Fibroblast of skin of back (primary cell): ENCODE measurements at places on chromosomes 7 and 10.

DNA sequence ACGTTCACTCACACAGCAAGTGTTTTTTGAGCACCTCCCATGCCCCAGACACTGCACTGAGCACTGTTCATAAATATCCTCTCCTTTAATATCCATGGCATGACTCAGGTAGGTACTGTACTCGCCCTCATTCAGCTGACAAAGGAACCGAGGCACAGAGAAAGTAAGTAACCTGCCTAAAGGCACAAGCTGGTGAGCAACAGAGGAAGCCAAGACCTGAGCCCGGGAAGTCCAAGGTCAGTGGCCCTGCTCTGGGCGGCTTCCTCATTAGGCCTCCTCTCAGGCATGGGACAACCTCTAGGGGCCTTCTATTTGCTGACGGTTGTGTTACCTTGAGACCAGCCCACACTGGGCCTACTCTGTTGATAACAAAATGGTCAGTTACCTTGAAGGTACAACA lies 45.1 kb upstream of the EZH2 start:
- no peak for DNase-seq

DNA sequence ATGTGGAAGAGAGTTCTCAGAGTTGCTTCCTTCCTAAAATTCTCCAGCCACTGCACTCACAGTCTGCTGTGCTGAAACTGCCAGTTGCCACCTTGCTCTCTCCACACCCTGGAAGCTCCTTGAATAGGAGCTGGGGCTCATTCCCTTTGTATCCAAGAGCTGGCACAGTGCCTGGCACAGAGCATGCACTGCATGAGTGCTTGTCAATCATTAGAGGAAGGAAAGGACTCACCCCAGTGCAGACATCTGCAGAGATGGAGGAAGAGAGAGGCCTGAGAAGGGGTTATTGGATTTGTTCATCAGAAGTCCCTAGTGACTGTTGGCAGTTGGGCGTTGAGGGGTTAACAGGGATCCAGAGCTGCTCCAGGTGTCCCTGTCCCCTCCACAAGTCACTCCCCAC lies 41.7 kb upstream of the DUSP5 start:
- DNase-seq: no peak

DNA sequence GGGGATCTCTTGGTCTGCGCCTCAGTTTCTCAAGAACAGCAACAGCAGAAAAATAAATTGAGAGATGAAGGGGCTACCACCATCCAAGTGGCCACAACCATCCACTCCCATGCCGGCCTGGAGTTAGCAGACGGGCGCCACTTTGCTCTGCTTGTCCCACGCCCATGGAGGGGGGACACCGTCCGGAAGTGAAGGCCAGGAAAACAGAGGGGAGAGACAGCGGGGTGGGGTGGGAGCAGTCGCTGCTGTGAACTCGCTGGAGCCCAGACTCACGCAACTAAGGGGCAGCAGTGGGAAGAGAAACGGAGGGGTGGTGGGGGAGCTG lies 135.4 kb downstream of the KIF20B start:
- no peak for DNase-seq

GRCh38 chr7:125025620-125026019 lies 96.0 kb upstream of the POT1 start:
- DNase-seq: no peak

DNA sequence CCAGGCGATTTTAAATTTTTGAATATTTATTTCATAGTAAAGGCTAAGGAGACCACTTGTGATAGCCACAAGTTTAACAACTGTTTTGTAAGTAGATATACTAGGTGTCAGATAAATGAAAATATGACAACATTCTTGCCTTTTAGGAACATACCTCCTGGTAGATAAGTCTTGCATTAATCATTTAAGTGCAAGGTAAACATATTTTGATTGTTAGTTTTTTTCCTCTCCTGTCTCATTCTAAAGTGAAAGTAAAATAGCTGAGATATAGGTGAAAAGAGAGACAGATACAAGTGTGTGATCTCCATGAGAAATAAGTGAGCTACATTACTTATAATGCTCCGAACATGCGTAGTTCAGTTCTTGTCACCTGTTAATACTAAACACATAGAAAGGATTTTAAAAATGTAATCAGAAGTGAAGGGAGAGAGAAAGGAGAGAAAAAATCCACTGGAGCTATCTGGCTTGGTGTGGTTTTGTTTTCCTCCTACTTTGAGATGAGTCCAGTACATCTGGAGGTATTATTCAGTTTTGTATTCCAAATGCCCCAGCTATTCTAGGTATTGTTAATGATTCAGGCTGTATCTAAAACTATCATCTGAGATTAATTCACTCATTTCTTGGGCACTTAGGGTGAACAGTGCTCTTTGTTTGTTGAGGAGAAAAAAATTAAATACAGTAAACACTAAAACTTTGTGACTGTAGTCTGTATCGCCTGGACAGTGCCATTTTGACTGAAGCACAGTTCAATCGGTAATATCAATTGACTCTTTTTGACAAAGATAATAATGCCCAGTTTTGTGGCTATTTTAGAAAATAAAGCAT lies 21.2 kb downstream of the GLCCI1 start:
- no peak for DNase-seq

GRCh38 chr10:12198156-12198555 lies 2.2 kb downstream of the CDC123 start:
- DNase-seq: no peak

DNA sequence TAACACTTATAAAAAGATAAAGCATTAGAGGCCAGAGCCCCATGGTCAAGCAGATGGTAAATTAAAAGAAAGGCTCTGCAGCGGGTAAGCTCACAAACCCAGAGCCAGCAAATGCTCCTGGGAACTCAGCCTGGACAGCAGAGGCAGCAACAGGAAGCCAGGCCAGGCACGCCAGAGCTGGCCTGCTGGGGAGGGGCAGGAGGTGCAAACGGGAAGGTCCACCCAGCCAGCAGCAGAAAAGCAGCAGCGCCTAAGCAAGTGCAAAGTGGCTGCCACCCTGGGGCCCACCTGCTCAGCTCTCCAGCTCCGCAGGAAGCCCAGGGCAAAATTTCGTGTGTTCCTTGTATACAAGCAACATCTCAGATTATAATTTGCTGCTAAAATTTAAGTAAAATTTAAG lies 82.7 kb upstream of the GPR22 start:
- no peak for DNase-seq

DNA sequence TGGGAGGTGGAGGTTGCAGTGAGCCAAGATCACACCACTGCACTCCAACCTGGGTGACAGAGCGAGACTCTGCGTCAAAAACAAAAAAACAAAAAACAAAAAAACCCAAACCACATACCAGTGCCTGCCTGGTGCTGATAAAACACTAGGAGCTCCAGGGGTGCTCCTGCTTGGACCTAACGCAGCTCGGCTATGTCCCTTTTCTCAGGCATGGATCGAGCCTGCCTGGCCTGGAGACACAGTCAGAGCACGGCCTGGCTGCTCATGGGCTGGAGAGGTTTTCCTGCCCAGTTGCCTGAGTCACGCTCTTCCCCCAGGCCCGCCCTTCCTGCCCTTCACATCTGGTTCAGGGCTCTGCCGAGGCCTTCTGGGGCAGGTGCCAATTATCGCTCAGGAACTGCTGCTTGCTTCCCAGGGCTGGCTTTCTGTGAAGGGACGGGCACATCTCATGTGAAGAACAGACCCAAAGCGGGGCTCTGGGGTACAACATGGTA lies 12.6 kb upstream of the NPFFR1 start:
- peak; percentile 82 for DNase-seq

DNA sequence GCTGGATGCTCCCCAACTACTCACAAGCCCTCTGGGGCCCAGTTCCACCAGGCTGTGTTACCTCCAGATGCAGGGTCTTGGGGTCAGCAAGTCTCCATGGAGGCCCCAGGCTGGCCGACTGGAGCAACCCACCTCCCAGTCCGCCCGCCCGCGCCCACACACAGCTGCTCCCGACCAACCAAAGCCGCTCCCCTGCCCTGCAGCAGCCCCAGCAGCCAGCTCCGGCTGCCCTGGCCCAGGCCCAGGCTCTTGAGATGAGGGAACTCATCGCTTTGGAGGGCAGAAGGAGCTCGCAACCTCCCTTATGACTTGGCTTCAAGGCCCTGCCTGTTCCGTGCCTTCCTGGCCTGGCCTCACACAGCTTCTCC lies 47.2 kb downstream of the LRRC20 start:
- no peak for DNase-seq

- no peak for DNase-seq
Measured at GRCh38 chr7:145360511-145361100, 524.8 kb upstream of the TPK1 start.

GRCh38 chr7:2775376-2775775 lies 68.7 kb downstream of the GNA12 start:
- DNase-seq: no peak

DNA sequence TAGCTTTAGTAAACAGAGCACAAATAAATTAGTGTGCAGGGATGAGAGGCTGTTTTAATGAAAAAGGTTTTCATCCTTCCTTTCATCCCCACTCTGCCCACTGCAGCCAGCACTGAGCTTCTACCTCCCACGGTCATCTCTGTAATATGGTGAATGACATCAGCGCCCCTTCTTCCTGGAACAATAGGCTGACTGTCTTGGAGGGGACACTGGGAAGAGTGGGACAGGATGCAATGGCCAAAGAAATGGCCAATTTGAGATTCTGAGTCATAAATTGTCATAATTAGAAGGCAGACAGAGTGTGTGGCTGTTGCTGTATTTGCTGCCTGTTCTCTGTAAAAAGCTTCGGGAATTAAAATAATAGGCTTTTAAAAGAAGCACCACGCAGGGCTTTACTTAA lies 126.7 kb upstream of the CALN1 start:
- peak; percentile 4 for DNase-seq

DNA sequence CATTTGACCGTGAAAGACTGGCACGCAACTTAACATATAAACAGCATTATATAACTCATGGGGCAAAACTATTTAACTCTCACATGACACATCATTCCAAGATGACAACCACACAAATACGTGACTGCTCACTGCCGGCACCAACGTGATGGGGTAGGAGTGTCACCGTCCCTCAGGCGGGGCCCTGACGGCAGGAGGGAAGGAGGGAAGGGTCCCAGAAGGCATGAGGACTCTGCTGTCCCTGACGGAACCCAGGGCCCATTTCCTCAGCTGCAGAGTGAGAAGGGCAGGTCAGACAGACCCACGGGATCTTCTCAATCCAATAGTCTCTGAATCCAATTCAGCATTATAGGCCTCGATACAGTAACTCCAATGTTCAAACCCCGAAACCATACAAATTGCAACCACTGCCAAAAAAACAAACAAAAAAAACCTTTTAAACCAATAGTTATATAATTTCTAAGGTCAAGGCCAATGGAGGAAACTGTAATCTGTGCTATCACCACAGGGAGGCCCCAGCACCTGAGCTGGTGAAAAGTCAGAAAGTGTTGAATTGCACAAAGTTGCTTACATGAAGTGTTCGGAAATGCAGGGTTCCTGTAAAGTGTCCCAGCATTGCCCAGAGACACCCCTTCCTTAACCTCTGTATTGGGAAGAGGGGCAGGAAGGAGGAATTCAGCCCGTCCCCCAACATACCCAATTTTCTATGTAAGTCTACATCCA lies 137.4 kb downstream of the TNS3 start:
- DNase-seq: peak; percentile 32

GRCh38 chr10:19252531-19252930 lies 203.9 kb downstream of the MALRD1 start:
- DNase-seq: no peak

- peak; percentile 83 for DNase-seq
Measured at GRCh38 chr10:14601872-14602725, 172.6 kb downstream of the FAM107B start.

DNA sequence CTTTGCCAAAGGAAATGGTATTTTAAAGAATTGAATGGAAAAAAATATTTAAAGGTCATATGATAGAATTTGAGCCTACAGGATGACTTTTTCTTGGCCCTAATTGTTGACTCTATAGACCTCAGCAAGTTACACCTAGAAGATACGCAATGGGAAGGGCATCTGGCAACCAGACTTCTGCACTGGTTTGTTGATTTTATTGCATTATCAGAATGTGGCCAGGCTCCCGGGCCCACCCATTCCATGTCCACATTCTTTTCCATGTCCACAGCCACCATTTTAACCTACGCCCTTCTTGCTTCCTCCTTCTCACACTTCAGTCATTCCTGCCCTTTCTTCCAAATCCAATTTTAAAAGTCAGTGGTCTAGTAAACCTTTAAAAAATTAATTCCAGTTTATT lies 738.4 kb downstream of the SUGCT start:
- no peak for DNase-seq

- no peak for DNase-seq
Measured at GRCh38 chr10:72407471-72407870, 52.8 kb upstream of the DNAJB12 start.

GRCh38 chr7:101368422-101369165 lies 5.9 kb downstream of the COL26A1 start:
- DNase-seq: no peak

DNA sequence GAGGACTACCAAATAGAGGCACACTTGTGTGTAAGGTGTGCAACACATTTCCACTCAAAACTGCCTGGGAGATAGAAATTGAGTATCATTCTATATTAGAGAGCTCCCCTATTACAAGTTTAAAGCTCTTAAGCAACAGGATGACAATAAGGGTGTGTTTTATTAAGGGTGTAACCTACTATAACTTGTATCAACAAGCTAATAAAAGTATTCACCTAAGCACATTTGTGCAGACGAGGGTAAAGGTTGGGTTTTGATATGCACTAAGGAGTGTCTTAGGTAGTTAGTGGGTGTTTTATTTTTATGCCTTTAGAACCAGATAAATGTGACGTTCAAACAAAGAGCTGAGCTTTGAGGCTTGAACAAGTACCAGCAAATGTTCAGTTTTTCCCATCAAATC lies 2.8 kb upstream of the FAM53B start:
- DNase-seq: no peak

- DNase-seq: no peak
Measured at GRCh38 chr10:33596422-33596821, 262.0 kb upstream of the NRP1 start.

- peak; percentile 59 for DNase-seq
Measured at GRCh38 chr10:88642963-88643362, 21.3 kb upstream of the LIPF start.

DNA sequence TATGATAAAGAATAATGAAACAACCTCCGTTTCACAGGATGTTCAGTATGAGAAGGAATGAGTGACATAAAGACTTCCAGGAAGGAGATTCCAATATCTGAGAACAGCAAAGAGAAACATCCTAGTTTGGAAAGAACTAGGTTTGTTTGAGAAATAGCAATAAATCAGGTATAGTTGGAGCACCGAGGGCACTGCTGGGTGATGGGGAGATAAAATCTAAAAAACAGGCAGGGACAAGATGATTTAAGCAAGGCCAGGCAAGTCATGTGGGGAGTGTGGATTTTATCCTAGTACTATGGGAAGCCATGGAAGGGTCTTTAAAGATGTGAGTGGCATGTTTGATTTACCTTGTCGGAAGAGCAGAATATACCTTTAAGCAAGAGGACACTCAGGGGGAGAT lies 169.7 kb downstream of the SPAG6 start:
- DNase-seq: no peak

DNA sequence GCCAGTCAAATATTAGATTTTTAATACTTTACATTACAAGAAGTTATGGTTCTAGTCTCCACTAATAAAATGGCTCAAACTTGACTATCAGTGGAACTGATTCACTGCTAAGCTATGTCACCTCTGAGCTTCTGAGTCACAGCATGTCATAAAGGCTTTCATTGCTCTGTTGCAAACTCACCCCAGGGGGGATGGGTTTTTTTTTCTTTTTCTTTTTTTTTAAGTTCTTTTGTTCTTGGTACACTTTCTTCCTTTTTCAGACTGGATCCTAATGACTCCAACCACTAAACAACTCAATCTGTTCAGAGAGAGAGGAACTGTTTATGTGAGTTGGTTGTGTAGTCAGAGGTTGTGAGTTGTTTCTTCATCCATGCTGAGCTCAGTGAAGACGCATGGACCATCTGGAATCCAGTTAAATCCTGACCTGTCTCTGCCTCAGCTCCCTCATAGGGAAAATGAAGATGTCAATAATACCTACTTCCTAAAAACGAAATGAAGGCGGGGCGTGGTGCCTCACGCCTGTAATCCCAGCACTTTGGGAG lies 11.0 kb downstream of the MYOF start:
- peak; percentile 98 for DNase-seq
